ENCODE measurements at places on chromosomes 1 and 21.

DNA sequence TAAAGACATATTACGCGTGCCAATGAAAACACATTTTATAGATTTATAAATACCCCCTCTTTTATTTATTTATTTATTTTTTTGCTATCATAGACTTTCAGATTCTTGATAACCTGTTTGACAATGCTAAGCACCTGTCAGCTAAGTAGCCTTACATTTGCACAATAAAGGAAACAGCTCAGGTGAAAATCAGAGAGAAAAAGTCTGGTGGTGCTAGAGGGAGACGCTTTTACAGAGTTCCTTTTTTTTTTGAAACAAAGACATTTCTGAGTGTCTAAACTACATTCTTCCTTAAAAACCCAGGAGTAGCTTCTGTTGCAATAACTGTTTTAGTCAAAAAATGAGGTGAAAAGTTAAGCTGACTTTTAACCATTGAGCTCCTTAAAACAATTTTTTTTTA lies 1611.6 kb downstream of the NCAM2 start:
- DNase-seq = no peak

DNA sequence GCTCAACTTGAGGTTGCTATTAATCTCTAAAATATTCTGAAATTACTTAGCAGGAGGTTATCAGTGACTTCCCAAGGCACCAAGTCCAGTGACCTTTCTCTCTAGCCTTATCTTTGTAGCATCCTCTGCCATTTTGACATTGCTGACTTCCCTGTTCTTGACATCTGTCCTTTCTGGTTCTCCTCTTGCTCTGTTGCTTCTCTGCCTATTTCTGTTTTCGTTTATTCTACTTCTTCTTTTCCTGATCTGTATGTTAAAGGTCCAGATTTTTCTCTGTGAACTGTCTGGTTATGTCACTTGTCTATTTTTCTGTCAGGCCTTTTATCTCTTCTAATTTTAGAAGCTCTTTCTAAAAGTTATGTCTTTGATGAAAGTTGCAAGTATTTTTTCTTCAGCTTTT lies 178.8 kb downstream of the VPS13D start:
- no peak for DNase-seq

DNA sequence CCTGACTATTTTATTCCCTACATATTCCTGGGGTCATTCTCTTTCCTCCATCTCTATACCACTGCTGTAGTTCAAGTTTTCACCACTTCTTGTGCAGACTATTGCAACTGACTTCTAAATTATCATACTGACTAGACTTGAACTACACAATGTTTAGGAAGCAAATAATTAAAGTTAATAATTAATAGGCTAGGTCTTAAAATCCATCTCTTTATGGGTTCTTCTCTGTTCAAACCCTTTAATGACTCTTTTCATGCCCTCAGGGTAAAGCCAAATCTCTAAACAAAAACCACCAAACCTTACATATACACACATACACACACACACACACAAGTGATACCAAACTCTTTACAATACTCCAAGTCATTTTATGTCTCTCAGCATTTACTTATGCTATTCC lies 22.3 kb upstream of the MOB3C start:
- DNase-seq = no peak

GRCh38 chr1:99662539-99663080 lies 16.7 kb downstream of the PALMD start:
- no peak for DNase-seq

GRCh38 chr1:18484721-18485120 lies 4.0 kb downstream of the KLHDC7A start:
- no peak for DNase-seq

GRCh38 chr1:214187121-214187900 lies 93.6 kb upstream of the SMYD2 start:
- no peak for DNase-seq

DNA sequence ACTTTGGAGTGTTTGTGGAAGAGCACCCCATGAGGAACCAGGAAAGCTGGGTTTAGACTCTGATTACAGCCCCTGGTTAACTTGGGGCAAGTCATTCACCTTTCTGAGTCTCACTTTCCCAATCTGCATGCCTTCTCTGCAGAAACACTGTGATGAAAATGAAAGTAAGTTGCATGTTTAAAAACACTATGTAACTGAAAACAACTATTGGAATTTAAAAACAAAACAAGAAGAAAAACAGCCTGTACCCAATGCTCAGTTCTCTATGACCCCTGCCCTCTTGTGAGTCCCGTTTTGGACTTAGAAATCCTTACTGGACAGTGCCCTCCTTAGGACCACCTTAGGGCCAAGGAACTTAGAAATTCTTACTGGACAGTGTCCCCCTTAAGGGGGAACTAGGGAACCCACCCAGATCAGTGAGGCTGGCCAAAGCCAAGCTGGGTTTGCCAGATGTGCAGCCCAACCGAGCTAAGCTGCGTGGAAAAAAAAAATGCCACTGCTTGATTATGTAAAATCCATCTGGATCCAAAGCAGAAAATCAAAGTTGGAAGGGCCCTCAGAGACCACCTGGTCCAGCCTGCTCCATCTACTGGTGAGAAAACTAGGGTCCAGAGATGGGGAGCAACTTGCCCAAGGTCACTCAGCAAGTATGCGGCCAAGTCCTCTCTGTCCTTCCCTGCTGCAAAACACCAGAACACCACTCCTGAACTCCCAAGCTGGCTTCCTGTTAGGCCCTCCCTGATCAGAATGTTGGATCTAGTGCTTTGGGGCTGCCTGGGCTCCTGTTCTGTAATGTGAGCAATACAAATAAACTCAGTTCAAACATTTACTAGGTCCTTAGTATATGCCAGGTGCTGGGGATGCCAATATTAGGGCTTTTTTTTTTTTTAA lies 77.7 kb downstream of the MRPL37 start:
- DNase-seq = no peak

- DNase-seq = no peak
Observed at GRCh38 chr1:214460304-214460916, 91.0 kb downstream of the PTPN14 start.

GRCh38 chr1:45035631-45036301 lies 23.7 kb downstream of the UROD start:
- no peak for DNase-seq

- peak; percentile 4 for DNase-seq
Observed at GRCh38 chr1:47859092-47859743, 138.0 kb downstream of the TRABD2B start.

- no peak for DNase-seq
Observed at GRCh38 chr1:172616636-172617035, 42.3 kb upstream of the FASLG start.

GRCh38 chr1:206415942-206416341 lies 54.3 kb upstream of the IKBKE start:
- no peak for DNase-seq

GRCh38 chr1:190019717-190020116 lies 457.9 kb downstream of the BRINP3 start:
- no peak for DNase-seq

- DNase-seq = no peak
Observed at GRCh38 chr1:244614879-244615278, 38.0 kb upstream of the DESI2 start.

DNA sequence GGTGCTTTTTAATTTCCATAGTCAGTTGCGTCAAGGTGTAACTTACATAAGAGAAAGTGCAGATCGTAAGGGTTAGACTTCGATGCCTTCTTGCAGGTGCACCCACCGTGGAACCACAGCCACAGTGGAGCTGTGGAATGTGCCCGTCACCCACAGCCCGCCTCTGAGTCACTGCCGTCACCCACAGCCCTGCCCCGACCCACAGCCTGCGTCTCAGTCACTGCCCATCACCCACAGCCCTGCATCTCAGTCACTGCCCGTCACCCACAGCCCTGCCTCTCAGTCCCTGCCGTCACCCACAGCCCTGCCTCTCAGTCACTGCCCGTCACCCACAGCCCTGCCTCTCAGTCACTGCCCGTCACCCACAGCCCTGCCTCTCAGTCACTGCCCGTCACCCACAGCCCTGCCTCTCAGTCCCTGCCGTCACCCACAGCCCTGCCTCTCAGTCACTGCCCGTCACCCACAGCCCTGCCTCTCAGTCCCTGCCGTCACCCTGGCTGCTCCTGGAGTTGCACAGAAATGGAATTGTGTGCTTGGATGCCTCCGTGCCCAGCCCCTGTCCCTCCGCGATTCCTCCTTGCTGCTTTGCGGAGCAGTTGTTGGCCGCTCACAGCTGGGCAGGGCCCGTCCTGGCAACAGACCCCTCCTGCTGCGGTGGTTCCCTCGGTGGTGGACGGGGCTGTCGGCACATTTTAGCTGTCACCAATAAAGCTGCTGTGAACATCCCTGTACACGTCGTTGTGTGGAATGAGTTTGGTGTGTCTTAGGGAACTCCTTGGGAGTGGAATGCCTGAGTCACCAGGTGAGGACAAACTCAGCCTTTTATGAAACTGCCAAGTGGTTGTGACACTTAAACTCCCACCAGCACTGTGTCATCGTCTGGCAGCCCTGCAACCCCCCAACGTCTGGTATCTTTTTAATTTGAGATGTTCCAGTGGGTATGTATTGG lies 44.9 kb upstream of the COL6A2 start:
- no peak for DNase-seq

- no peak for DNase-seq
Observed at GRCh38 chr1:18491168-18491567, 10.4 kb downstream of the KLHDC7A start.

GRCh38 chr1:64295561-64295960 lies 92.1 kb downstream of the UBE2U start:
- no peak for DNase-seq

DNA sequence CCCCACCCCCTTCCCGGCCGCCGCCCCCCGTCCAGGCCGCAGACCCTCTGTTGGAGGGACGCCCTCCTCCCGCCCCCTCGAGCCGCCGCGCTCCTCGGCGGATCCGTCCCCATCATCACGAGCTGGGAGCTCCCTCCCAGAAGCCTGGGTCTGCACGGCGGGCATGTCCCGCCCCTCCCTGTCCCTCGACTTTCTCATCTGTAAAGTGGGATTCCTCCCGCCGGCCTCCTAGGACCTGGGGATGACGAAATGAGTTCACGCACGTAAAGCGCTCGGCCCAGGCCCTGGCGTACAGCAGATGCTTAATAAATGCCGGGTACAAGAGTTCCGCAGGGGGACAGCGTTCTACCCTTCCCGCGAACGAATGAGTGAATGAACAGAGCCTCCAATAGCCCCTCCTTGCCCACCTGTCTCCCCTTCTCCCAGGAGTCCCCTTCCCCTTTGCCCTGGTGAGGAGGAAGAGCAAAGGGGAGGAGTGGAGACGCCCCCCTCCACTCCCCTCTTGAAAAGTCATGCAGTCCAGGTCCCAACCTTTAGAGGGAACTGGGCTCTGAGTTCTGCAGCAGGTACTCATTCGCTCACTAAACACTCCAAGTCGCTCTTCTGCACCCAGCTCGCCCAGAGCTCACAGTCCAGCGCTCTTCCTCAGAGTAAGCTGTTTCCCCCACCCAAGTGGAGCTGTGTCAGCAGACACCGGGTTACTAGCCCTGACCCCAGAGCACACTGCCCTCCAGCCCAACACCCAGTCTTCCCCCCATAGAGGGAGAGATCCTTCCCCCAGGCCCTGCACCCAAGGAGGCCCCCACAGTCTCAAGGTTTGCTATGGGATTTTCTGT lies 16.8 kb downstream of the RAP1GAP start:
- no peak for DNase-seq

GRCh38 chr1:169468982-169469381 lies 16.8 kb downstream of the SLC19A2 start:
- DNase-seq = no peak

GRCh38 chr1:199859491-199859933 lies 168.0 kb upstream of the NR5A2 start:
- DNase-seq = no peak

GRCh38 chr21:33067043-33067442 lies 2.9 kb upstream of the OLIG1 start:
- no peak for DNase-seq

GRCh38 chr1:29563092-29563491 lies 326.8 kb downstream of the PTPRU start:
- no peak for DNase-seq

GRCh38 chr1:211287218-211287617 lies 28.1 kb downstream of the RCOR3 start:
- no peak for DNase-seq

DNA sequence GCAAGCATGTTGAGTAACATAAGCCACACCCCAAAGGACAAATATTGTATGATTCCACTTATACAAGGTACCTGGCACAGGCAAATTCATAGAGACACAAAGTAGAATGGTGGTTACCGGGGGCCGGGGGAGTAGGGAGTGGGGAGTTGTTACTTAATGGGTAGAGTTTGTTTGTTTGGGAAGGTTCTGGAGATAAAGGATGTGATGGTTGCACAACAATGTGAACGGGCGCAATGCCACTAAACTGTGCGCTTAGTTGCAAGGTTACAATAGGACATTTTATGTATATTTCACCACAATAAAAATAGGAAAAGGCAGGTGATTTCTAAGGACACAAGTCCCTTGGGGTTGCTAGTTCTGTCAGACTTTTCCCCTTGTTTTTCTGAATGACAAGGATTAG lies 516.6 kb downstream of the KIF26B start:
- no peak for DNase-seq

GRCh38 chr1:36889478-36890226 lies 144.7 kb downstream of the GRIK3 start:
- DNase-seq = no peak
